Activated naive CD8-positive, alpha-beta T cell treated with anti-CD3 and anti-CD28 coated beads, Interleukin-2, amount 50 U/mL, for 24 hours (primary cell): ENCODE measurements at places on chromosomes 2 and 18.

DNA sequence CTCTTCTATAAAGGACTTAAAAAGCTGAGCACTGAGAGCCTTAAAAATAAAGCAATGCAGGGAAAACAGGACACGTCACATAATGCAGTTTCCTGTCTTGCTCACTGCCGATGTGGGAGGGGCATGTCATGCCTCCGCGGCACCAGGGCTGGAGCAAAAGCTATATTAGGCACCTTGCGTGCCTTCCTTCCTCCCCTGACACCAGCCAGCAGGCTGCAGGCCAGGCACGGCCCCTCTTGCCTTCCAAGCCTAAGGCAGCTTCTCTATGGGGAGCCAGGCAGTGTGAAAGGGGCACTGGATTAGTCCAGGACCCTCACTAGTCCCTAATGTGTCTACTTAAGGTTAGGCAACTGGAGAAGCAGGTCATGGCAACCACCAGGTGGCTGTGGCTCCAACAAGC lies 26.3 kb downstream of the MRPL35 start:
- peak; percentile 51 for DNase-seq

- no peak for DNase-seq
Observed at GRCh38 chr18:30929718-30930117, 112.8 kb downstream of the DSC3 start.

DNA sequence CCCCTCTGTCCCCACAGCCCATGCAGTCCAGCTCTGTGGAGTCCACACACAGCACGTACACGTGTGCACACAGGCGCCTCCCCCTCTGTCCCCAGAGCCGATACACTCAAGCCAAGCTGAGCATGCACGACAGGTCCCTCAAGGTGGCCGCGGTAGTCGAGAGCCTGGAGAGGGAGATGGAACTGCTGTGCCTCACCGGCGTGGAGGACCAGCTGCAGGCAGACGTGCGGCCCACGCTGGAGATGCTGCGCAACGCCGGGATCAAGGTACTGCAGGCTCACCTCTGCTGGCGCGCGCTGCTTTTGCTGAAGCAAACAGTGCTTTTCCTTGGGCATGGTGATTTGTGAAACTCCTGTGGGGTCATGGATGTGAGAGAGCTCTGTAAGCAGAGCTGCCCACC lies 58.5 kb upstream of the NFATC1 start:
- no peak for DNase-seq

GRCh38 chr2:120898961-120899750 lies 163.5 kb downstream of the GLI2 start:
- no peak for DNase-seq

- DNase-seq = no peak
Observed at GRCh38 chr18:33596178-33596854, 18.3 kb downstream of the ASXL3 start.

- peak; percentile 48 for DNase-seq
Observed at GRCh38 chr2:217223222-217223930, 363.5 kb upstream of the TNP1 start.
